ENCODE measurements at places on chromosomes 7 and 10.

- DNase-seq: peak; percentile 94
These were observed 106.7 kb downstream of the TNS3 start for GRCh38 chr7:47474937-47475879.

DNA sequence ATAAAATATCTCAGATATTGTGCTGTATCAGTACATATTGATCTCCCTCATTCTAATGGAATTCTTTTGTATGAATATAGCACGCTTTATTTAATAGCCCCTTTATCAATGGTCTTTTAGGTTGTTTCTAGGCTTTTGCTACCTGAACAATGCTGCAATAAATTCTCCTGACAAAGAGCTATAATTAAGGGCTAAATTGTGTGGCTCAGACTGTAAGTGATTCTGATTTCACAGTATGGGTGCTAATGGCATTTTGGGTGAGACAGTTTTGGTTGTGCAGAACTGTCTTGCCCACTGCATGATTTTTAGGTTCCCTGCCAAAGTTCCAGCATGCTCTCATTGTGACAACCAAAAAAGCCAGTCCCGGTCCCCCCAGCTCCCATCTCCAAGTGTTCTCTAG, 363.2 kb downstream of the REEP3 start:
- DNase-seq: no peak

- DNase-seq: no peak
These were observed 15.9 kb downstream of the CUL2 start for GRCh38 chr10:35074266-35074665.

GRCh38 chr7:44140341-44140740, 791 bp downstream of the MYL7 start:
- DNase-seq: no peak

DNA sequence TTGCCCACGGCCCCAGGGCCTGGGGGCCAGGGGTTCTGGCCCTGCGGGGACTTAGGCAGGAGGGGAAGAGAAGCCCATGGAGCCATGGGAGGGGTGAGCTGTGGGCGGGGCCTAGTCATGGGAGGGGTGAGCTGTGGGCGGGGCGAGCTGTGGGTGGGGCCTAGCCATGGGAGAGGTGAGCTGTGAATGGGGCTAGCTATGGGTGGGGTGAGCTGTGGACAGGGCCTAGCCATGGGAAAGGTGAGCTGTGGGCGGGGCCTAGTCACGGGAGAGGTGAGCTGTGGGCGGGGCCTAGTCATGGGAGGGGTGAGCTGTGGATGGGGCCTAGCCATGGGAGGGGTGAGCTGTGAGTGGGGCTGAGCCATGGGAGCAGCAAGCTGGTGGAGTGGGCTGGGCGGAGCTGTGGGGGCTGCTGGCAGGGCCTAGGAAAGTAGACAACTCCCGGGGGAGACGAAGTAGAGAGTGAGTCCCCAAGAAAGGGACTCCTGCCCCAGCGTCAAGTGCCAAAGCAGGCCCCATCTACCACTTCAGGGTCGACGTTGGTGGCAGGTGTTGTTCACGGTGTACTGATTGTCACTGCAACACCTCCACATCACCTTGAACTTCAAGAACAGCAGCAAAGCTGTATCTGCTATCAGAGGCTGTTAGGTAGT, 19.2 kb upstream of the TTYH3 start:
- no peak for DNase-seq

DNA sequence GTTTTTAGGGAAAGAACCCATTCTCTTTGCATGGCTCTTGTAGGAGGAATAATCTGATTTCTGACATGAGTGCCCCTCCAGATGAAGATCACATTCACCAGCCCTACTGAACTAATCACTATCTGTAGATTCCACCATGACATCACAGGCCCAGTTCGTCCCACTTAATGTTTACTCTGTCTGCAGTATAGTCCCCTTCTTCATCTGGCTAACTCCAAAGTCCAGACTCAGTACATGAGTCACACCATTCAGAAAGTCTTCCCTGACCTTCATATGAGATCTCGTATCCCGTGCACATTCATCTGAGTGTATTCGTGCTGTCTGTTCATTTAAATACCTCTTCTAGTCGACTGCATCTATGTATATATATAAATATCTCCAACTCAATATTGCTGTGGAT, 366.5 kb upstream of the AKR1E2 start:
- DNase-seq: no peak

DNA sequence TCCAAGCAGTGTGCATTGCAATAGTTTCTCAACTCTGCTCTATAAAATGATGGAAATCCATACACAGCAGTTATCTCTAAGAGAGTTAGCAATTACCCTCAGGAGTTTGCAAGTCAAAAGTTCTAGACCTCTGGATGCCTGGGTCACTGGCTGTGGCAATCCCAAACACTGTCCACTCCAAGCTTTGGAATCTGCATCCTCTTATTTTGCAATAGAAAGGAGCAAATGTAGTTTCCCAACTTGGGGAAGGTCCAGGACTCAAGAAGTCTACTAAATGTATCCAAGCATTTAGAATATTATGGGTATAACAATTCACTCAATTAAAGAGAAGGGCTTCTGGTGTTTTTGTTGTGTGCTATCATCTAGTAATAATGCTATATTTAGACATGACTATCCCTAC, 131.3 kb upstream of the NRP1 start:
- DNase-seq: no peak

DNA sequence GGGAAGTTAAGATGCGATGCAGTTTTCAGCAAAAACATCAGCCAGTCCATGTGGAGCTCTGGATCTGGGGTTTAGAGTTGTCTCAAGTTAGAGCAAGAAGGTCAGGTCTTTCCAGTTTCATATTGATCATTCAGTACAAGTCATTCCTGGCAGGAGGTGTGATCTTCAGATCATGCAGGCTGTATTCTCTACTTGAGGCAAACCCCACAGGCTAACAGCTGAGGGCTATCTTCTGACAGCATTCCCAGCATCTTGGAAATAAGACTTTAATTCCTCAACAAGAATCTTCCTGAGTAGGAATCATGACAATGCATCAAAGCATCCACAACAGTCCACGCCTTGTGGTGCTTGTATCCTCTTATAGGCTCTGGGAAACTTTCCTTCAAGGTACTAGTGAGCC, 94.9 kb upstream of the ZNF438 start:
- DNase-seq: no peak

DNA sequence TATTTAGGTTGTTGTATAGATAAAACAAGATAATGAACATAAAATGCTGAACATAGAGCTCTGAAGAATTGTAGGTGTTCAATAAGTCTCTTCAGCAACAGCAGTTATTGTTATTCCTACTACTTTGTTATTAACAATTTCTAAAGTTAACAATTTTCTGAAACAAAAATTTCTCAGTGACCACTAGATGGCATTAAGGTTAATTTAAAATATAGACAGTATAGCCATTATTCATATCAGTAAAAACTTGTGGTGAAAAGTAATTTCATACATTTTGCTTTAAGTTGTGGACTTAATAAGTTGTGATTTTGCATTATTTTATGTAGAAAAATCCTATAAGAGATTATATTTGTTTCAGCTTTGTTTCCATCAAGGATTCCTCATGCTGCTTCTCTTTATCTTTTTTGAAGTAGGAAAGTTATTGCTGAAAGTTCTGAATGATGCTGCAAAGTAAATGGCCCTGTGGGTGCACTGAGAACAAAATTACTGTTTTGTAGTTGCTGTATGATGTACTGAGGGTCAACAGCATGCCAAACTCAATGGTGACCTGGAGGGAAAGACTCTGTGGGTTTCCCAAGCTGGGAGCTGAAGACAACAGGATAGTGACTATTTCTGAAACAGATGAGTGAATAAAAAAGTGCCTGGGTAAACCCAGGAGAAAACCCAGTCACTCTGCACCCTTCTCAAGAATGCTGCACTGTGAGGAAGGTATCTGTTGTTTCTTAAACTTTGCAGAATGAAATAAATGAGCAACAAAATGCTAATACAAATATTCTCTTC, 253.6 kb downstream of the KIF20B start:
- DNase-seq: no peak

DNA sequence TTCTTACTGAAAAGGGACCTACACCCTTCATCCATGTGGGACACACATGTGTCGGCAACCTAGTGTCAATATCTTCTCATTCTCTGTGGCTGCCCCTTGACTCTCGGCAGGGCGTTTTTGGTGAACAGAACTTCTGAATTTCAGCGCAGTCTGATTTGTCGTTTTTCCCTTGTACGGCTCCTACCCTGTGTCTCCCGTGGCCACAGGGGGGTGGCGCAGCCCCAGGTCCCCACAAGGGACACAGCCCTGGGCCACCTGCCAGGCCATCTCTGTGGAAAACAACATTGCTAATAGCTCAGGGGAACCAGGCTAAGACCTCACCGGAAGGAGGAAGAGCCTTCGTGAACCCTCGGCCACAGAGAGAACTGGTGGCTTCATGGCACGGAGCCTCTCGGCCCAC, 53.1 kb upstream of the NKX6-2 start:
- DNase-seq: no peak

DNA sequence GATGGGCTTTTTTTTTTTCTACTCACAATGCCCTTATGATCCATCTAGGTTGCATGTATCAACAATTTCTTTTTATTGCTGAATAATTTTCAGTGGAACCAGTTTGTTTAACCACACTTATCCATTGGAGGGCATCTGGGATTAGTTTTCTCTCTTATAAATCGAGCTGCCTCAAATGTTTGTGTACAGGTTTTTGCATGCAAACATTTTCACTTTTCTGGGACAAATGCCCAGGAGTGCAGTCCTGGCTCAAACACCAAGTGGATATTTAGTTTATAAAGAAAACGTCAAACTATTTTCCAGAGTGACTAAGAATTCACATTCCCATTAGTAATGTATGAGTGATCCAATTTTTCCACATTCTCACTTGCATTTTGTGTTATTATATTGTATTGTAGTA, 313.4 kb downstream of the CXCL12 start:
- peak; percentile 18 for DNase-seq

- DNase-seq: no peak
These were observed 19.3 kb downstream of the CACNB2 start for GRCh38 chr10:18159557-18159956.

GRCh38 chr10:24952707-24953645, 570 bp upstream of the PRTFDC1 start:
- no peak for DNase-seq

DNA sequence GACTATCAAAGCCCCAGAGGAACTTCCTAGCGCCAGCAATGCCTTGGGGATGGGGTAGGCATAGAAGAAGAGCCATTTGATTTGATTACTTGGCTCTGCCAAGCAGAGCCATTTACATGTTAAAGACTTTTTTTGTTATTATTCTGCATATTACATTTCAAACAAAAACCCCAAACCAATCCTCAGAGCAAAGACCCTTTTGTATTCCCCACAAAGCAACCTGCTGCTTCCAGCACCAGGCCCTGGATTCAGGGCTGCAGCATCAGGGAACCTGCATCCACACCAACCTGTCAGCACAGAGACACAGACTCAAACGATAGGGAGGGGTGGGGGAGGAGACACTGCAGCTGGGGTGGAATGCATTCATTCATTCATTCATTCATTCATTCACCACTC, 73.2 kb downstream of the GRID1 start:
- no peak for DNase-seq

DNA sequence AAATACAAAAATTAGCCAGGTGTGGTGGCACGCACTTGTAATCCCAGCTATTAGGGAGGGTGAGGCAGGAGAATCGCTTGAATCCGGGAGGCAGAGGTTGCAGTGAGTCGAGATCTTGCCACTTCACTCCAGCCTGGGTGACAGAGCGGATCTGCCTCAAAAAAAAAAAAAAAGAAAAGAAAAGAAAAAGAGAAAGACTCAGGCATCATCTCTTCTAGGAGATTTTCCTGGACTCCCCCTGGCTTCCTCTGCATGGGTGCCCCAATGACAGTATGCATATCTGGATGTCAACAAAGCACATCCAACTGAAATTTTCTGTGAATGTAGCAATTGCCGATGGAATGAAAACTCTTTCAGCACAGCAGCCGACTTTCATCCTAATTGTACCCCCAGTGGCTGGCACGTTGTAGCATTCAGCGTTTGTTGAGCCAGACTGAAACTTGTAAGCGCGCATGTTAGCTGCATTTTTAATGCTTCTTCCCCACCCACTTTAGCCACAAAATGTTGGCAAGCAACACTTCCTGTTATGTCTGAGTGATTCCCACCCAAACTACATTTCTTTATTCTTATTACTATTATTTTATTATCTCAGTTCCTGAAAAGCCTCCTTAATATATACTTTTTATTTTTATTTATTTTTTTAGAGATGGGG, 70.2 kb downstream of the PRTFDC1 start:
- DNase-seq: no peak

GRCh38 chr7:81162771-81163525, 244.1 kb upstream of the SEMA3C start:
- no peak for DNase-seq

- DNase-seq: no peak
These were observed 66.9 kb downstream of the STK17A start for GRCh38 chr7:43649755-43650274.

DNA sequence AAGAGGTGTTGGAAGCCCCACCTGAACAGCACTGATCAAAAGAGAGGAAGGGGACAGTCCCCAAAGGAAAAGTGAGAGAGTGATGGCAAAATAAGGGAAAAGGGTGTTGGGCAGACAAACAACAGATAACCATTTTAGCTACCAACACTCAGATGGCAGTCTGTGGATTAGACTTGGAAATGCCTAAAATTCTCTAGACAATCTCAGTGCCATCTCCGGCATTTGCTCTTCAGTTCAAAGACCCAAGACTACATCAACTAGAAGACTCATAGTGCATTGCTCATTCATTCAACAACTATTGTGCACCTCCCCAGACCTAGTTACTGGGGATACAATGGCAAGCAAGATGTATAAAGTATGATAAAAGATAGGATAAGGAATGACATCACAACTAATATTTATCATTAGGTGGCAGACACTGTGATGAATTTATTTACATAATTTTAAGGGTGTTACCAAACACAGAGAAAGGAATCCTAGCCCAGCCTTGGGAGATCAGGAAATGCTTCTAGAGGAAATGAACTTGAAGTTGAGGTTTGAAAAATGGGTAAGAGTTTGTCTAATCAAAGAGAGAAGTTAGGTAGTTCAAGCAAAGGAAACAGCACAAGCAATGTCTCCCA, 109.3 kb upstream of the ARID5B start:
- DNase-seq: no peak

DNA sequence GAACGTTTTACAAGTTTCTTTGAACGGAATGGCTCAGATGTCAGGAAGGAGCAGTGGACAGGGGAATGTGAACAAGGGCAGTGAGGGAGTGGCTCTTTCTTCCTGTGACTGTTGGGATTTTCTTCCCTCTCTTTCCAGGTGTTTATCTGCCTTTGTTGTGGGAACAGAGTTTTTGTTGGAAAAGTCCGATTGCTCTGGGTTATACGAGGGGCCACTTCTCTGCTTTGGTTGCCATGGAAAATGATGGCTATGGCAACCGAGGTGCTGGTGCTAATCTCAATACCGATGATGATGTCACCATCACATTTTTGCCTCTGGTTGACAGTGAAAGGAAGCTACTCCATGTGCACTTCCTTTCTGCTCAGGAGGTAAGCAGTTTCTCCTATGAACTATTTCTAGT, 41.4 kb downstream of the ZRANB1 start:
- DNase-seq: no peak

DNA sequence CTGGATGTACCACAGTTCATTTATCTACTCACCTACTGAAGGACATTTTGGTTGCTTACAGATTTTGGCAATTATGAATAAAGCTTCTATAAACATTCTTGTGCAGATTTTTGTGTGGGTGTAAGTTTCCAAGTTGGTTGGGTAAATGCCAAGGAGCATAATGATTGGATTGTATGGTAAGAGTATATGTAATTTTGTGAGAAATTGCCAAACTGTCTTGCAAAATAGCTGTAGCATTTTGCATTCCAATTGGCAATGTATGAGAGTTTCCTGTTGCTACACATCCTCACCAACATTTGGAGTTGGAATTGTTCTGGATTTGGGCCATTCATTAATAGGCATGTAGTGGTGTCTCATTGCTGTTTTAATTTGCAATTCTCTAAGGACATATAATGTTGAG, 33.9 kb upstream of the HYAL4 start:
- no peak for DNase-seq

Data from HS-5 (cell line).